MV-4-11 (cell line): ENCODE measurements at places on chromosomes 7 and 10.

DNA sequence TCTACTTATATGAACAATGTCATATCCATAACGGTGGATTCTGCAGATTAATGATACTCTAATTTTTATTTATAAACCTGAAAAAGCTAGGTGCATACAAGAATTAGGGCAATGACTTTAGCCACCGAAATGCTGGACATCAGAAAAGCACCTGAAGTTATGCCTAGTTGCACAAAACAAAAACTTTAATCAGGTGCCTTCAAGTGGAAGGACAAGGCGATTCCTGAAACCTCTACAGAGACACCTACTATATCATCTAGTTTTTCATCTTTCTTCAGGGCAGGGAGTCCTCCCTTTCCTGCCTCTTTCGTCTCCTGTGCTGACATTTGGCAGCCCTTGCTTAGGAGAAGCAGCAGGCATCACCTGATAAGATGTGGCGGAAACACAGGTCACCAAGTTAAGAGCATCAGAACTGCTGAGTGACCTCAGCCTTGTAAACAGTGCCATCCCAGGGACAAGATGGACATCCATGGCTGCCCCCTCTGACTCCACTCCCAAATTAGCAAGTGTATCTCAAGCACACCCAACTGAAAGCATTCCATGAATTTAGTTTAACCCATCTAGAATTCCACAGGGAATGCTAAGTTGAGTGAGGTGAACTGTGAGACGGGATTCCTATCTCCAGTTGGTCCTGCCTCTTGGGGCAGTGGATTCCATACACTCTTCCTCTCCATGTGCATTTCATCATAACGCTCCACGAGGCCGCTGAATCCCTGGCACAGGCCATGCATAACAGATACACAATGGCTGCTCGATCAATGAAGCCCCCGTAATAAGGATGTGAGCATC is 5.8 kb downstream of the ITPRIP start:
- DNase-seq = no peak

GRCh38 chr10:125169915-125170314 is 9.6 kb upstream of the CTBP2 start:
- no peak for DNase-seq

GRCh38 chr7:30249316-30249715 is 35.1 kb upstream of the ZNRF2 start:
- DNase-seq = peak; percentile 12

GRCh38 chr7:46448478-46448877 is 527.4 kb upstream of the IGFBP3 start:
- DNase-seq = no peak

DNA sequence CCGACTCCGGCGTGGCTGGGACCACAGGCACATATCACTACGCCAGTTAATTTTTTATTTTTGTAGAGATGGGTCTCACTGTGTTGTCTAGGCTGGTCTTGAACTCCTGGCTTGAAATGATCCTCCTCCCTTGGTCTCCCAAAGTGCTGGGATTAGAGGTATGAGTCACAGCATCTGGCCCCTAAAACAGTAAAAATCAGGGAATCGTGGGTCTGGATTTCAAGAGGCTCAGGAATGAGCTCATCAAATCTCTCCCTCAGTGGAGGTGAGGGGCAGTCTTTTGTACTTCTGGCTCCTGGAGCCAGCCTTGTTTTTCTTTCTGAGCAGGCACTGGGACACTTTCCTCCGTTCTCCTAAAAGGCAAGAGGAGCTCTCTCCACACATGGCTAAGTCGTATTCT is 32.1 kb upstream of the RHEB start:
- no peak for DNase-seq
